Stimulated activated naive CD4-positive, alpha-beta T cell (primary cell): ENCODE measurements at places on chromosomes 2 and 18.
A peak's percentile ranks its signal among the peaks of the same experiment; 100 is the strongest.

DNA sequence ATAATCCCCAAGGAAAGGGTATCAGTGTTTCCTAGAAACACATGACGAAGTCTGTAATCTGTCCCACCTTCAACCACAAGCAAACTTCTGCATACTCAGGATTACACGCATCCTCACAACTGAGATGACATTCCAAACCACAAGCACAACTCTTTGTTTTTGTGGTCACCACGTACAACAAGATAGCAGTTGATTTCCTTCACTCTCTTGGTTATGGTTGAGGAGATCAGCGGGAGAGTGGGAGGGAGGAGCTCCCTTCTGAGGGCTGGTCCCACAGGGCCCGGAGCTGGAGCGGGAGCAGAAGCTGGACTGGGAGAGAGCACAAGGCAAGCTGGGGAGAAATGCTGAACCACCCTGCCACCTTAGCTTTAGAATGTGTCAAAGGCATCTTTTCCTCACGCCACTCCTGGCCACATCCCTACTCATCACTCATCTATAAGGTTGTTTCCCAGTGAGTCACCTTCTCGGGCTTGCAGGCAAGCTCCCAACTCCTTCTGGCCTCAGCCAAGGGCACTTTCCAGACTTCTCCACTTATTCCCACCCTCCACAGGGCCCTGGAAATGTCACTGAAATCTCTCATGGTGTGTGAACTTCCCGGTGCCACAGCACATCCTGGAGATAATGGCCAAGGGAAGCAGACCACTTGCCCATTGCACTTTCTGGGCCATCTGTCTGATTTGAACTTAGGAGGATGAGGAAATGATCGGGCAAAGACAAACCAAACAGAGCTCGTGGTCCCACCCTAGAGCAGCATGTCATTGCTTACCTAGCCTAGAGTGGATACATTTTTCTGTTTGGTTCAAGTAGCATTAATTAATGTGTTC is 98.9 kb upstream of the LGALSL start:
- no peak for DNase-seq

DNA sequence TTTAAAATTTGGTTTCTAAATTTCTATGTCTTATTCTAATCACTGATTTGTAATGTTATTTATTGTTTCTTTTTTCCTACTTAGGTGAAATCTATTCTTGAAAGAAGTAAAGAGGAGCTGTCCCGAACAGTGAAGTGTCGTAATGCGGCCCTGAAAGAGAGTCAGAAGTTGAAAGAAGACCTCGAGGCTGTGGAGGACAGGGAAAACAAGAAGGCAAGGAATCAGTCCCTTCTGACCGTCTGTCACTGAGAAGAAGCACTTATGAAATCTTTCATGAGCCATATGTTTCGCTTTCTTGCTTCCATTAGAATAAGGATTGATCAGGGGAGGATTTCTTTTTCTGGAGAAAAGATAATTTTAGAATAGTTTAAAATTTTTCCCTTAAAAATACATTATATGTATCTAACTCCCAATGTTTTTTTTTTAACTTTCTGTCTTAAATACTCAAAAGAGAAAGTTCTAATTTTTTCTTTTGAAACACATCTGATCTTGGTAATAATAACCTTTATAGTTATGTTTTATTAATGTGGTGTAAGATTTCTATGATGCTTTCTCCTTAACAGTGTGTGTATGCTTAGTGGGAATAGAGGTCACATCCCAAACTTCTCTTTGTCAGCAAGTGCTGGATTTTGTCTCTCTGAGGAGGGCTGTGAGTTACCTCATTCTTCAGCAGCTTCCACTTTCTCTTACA is 79.0 kb downstream of the CCDC150 start:
- no peak for DNase-seq

DNA sequence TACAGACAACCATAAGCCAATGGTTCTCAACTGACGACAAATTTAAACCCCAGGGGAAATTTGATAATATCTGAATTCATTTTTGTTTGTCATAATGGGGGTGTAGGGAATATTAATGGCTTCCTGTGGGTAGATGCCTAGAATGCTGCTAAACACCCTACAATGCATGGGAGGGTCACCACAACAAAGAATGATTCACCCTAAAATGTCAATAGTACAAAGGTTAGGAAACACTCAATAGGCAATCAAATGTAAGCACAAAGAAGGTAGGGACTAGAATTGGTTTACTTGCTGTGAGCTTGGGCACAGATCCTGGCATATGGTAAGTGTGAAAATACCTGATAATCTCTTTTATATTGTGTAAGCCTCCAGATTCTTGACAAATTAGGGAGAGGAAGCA is 20.1 kb upstream of the FANCL start:
- DNase-seq = no peak

GRCh38 chr2:103346780-103347179 is 584.9 kb downstream of the TMEM182 start:
- DNase-seq = no peak

- DNase-seq = no peak
Measured at GRCh38 chr2:180655842-180656454, 324.5 kb upstream of the UBE2E3 start.

- DNase-seq = no peak
Measured at GRCh38 chr2:220279840-220280239, 652.4 kb downstream of the SLC4A3 start.

GRCh38 chr18:79379251-79379905 is 16.4 kb upstream of the NFATC1 start:
- DNase-seq = peak; percentile 45

DNA sequence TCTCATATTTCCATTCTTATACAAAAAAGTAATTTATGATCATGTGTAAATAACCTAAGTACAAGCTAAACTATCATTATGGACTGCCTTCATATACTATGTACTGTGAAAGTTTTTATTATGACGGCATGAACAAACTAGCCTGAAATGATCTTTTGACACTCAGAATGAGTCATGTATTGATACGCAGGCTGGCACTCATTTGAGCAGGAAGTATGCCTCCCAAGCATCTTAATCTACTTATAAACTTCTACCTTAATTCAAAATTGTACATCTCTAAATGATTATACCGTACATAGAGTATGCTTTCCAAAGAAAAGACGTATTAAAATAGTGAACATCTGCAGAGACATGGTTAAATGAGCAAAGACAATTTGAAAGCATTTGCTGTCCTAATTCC is 207.1 kb upstream of the SPOPL start:
- no peak for DNase-seq

GRCh38 chr2:202376460-202377206 is 506 bp downstream of the BMPR2 start:
- peak; percentile 53 for DNase-seq

GRCh38 chr2:239361311-239361642 is 39.5 kb downstream of the HDAC4 start:
- no peak for DNase-seq

DNA sequence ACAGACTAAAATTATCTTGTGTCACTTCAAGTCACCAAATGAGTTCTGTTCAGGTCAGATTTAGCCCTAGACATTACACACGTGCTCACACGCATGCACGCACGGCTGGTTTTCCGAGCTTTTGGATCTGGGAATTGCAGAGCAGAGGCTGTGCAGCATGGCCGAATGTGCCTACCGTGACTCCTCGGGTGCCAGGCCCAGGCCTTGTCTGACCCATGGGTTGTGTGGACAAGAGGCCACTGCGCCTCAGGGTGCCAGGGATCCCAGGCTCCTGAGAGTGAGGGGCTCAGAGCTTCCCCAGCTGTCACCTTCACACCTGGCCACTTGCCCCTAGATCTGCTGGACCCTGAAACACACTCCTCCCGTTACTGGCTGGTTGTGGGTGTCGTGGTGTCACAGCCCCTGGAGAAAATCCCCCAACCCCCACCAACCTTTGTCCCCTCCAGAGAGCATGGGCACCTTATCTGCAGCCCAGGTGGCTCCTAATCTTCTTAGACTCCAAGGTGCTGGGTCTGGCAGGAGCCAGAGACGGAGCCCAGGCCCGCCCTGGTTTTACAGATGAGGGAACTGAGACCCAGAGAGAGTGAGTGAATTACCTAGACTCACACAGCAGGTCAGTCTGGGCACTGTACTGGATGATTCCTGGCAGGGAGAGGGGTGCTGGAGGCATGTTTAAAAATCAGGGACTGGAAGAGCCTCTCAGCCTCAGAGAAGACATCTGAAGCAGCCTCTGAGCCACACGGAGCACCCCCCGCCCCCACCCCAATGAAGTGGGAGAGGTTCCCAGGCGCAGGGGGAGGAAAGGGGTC is 56.8 kb downstream of the ATOH8 start:
- DNase-seq = no peak

DNA sequence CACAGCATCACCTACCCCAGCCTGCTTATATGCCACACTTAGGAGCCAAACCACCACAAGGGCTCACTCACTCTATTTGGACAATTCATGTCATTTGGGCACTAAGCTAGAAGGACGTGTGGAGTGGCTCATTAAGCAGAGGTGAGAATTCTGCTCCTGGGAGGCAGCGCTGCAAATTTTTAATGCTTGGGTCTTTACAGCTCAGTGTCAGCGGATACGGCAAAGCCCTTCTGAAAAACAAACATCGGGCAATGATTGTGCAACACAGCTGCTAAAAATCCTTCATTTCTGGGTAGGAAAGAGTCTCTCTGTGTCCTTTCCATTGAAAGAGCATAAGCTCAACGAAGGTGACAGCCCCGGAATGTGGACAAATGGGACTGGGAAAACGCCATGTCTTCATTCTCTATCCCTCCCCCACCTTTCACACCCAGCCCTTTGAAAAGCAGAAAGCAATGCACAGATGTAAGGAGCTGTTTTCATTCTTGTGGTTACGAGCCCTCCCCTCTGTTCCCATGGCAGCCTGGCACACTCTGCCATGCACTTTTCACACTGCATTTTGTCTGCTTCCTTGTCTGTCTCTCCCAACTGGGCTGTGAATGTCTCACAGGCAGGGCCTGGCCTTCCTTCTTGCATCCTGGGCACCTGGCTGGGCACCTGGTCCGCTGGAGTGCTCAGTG is 16.0 kb downstream of the TMEM177 start:
- DNase-seq = peak; percentile 29

DNA sequence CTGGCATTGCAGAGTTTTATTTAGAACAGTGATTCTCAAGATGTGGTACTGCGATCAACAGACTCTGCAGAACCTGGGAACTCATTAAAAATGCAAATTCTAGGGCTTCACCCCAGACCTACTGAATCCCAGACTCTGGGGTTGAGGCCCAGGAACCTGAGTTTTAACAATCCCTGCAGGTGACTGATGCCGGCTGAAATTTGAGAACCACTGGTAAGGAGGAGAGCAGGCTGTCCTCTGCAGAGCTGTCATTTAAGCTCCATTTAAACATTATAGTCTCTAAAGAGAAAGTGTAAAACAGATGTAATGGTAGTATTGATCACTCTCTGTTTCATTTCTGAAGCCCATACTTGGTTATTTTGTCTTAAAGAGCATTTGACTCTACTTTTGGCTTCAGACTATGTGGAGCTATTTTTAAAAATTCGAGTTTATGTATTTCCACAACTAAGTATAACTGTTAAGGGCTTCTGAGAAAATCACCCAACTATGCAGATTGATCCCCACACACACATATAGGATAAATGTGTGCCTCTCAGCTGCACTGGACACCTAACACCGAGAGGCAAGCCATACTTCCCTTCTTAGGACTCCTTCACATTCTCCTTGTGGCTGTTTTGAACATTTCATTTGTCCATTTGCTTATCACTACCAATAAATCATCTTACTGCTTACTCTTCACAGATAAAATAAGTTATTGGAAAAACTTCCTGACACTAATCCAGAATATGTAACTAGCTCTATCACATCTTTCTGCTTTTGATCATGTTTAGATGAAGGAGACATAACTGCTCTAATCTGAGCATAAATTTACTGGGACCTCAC is 487.5 kb downstream of the DLGAP1 start:
- DNase-seq = no peak

- no peak for DNase-seq
Measured at GRCh38 chr18:1002653-1003178, 98.0 kb downstream of the ADCYAP1 start.

- DNase-seq = no peak
Measured at GRCh38 chr18:11147962-11148679, 1.2 kb downstream of the PIEZO2 start.

DNA sequence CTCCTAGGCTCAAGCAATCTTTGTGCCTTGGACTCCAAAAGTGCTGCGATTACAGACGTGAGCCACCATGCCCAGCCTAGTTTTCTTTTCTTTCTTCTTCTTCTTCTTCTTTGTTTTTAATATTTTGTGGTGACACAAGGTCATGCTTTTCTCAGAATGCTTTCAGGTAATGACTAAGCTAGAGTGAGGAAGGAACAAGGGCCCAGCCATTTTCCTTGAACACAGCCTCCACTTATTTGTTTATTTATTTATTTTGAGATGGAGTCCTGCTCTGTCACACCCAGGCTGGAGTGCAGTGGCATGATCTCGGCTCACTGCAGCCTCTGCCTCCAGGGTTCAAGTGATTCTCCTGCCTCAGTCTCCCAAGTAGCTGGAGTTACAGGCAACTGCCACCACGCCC is 74.3 kb upstream of the ST3GAL5 start:
- DNase-seq = no peak

- no peak for DNase-seq
Measured at GRCh38 chr2:153986488-153987229, 114.9 kb downstream of the GALNT13 start.

DNA sequence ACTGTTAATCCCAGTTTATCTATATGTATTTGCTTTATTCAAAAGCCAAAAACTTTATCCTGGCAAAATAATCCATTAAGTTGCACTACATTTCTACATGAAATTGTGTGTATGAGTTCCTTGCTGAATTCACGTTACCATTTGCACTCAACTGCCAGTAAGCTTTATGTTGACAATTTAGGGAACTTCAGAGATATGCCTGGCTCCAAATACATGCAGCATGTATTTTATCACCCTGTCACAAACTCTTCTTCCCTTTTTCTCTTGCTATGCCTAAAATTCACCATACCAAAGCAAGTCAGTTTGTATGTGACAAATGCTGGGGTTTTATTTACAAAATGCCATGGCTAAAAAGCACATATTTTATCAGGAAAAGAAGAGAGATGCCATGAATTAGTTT is 157.6 kb upstream of the CDH2 start:
- DNase-seq = no peak

- no peak for DNase-seq
Measured at GRCh38 chr2:231927566-231927890, 1.3 kb upstream of the NPPC start.

GRCh38 chr2:62785810-62786597 is 80.5 kb downstream of the EHBP1 start:
- no peak for DNase-seq

- DNase-seq = no peak
Measured at GRCh38 chr2:39666491-39667101, 879 bp downstream of the TMEM178A start.

- no peak for DNase-seq
Measured at GRCh38 chr2:122277956-122278355, 522.5 kb downstream of the TSN start.

GRCh38 chr2:157442191-157442590 is 1.7 kb downstream of the CYTIP start:
- DNase-seq = no peak

- DNase-seq = no peak
Measured at GRCh38 chr2:109387778-109388469, 225.8 kb downstream of the SEPTIN10 start.

DNA sequence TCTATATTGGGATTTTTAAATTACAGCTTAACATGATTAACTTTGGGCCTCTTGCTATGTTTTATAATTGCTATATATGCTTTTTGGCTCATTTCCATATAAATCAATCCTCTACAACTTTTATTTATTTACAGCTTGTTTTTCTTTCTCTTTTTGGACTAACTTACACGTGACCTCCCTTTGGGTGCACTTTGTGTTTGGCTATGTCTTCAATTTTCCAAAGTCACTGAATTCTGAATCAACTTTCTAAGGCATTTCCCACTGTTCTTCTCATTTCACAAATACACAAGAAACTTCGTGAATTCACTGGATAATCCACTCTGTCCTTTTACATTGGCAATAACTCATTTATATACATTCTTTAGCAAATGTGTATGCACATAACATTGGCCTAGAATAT is 5.4 kb upstream of the CPS1 start:
- DNase-seq = no peak
